ENCODE measurements at places on chromosomes 12 and 14.

DNA sequence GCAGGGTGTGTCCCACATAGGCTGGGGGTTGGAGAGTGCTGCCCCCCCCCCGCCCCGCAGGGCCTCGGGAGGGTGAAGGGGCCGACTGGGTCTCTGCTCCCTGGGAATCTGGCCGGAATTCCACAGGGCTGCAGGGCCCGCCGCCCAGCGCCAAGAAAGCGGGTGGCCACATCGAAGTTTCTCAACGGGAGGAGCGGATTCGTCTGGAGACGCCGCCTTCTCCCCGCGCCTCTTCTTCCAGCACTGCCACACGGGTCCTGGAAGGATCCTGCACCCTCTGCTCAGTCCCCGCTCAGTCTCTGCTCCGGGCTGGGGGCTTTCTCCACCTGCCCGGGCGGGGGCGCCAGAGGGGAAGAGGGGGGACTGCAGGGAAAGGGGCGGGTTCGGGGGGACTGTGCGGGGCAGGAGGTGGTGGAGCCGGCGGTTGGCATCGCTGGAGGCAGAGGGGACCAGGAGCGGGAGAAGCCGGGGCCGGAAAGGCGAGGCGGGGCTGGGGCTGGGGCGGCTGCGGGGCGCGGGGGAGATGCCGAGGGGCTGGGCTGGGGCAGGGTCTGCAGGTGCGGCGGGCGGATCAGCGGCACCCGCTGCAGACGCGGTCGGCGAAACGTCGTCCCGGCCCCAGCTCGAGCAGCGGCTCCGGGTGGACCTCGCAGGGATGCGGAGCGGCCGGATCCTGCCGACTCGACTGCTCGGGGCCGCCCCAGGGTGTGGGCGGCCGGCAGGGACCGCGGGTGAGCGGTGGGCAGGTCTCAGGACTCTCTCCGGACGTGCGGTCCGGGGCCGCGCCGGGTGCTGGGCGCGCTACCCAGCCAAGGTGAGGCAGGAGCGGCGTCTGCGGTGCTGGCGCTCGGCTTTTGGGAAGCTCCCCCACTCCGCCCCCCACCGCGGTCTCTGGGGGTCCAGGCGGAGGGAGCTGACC lies 811.4 kb upstream of the TMEM132C start:
- no peak for DNase-seq

GRCh38 chr12:119222222-119222951 lies 43.7 kb downstream of the HSPB8 start:
- DNase-seq = no peak

GRCh38 chr12:62267480-62267879 lies 7.3 kb downstream of the USP15 start:
- no peak for DNase-seq

GRCh38 chr12:18135086-18135485 lies 45.1 kb upstream of the RERGL start:
- DNase-seq = no peak

DNA sequence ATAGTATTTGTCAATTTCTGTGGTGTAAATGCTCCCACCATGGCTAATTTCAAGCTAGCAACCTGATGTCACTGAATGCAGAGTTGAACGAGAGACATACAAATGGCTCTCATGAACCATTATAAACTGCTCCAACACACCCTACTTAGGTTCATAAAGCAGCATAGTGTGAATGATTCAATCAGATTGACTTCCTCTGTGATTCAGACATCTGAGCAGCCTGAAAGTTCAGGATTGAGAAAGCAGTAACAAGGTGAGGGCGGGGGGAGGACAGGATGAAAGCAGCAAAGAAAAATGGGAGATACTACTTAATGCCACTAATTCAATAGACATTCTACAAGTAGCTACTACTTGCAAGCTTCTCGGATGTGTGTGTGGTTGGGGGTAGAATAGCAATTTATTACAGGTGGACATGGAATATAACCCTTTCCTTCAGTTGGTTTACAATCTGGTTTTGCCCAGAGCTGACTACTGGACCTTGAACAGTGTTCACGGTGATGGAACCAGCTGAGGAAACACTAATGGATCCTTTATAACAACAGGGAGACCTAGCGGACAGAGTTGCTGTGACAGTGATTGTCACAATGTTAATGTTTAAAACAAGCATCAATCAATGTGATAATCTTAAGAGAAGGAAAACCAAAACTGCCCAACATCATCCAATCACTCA lies 52.5 kb upstream of the PELI2 start:
- DNase-seq = no peak

DNA sequence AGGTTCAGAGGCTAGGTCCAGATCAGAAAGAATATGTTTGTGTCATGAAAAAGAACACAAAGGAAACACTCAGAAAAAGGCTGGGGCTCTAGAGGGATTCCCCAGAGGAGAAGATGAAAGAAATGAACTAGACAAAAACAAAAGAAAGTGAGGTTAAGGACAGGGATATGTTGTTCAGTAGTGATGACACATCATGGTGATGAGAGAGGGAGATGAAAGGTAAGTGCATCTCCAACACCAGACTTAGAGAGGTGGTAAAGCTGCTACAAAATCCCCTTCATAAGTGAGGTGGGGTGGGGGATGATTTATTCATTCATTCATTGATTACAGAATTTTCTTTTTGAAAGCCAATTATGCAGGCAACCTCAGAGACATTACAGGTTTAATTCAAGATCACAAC lies 19.6 kb upstream of the SLC8A3 start:
- no peak for DNase-seq

DNA sequence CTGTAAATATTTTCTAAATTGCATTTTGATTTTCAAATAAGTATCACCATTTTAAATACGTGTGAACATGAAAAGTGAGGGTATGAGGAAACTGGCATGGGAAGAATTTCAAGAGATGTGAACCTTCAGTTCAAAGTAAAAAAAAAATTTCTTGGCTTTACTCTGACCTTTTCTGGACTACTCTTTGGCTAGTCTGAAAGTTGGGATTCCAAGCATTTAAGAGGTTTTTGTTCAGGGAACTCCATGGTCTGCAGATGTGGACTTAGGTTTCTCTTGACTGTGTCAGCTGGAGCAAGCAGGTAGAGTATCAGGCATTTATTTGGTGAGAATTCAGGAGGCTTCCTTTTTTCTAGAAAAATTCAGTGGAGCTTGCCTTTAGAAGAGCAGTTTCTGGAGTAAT lies 311.6 kb downstream of the LRIG3 start:
- DNase-seq = no peak

DNA sequence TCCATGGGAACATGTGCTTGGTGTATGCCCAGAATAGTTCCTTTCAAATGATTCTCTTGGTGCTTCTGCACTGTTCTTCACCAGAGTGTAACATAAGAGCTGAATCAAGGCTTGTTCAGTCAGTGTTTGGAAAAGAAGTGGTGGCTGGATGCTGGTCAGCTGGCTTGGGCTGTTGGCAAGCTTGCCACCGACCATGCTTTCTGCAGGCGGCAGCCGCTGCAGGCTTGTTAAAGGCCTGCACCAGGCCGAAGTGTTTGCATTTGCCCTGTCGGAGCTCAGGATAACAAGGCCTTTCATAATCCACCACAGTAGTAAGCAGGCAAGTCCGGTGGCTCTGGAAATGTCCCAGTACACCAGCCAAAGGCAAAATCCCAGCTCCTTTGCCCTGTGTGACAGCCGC lies 26.9 kb downstream of the DAAM1 start:
- no peak for DNase-seq

GRCh38 chr12:70754330-70754741 lies 117.1 kb upstream of the PTPRB start:
- DNase-seq = no peak

DNA sequence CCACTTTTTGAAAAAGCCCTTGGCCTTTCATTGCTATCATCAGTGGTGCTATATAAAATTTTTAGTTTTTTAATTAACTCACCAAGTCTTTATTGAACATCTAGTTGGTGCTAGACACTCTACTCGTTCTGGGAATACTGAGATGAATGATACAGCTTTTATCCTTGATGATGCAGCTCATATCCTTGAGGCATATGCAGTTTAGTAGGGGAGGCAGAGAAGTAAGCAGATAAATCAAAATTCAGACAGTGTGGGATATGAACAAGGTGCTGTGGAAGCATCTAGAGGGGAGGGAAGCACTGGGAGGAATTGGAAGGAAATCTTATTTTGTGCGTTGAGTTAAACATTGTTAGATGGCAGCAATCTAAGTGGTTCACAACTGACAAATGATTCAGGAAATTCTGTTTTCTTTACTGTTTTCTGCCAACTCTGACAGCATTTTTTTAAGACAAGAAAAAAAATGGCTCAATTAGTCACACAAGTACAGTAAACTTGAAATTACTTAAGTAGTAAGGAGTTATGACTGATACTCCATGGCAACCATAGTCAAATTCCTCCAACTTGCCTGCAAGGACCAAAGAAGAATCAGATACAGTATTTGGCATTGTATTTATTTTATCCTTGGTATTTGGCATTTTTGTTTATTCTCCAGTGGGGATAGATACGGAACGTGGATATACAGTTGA lies 119.2 kb downstream of the TMTC2 start:
- DNase-seq = no peak

DNA sequence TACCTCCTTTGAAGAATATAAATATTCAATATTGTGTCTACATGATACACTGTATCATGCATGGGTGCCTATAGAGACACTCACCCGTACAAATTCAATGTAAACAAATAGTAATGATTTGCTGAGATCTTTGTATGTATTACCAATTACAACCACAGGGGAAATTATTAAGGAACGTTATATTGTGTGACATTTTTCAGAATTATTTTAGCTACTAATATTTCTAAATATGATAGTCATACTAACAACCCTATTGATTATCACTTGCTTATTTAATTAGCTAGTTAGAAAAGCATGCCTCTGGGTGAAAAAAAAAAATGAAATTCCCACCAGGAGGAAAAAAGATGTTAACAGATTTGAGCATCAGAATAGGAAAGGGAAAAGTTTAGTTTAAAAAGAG lies 2.1 kb downstream of the SOX5 start:
- DNase-seq = no peak

- DNase-seq = no peak
Measured at GRCh38 chr14:40269436-40269835, 837.2 kb upstream of the FBXO33 start.

- no peak for DNase-seq
Measured at GRCh38 chr12:94587266-94588241, 62.8 kb downstream of the TMCC3 start.

DNA sequence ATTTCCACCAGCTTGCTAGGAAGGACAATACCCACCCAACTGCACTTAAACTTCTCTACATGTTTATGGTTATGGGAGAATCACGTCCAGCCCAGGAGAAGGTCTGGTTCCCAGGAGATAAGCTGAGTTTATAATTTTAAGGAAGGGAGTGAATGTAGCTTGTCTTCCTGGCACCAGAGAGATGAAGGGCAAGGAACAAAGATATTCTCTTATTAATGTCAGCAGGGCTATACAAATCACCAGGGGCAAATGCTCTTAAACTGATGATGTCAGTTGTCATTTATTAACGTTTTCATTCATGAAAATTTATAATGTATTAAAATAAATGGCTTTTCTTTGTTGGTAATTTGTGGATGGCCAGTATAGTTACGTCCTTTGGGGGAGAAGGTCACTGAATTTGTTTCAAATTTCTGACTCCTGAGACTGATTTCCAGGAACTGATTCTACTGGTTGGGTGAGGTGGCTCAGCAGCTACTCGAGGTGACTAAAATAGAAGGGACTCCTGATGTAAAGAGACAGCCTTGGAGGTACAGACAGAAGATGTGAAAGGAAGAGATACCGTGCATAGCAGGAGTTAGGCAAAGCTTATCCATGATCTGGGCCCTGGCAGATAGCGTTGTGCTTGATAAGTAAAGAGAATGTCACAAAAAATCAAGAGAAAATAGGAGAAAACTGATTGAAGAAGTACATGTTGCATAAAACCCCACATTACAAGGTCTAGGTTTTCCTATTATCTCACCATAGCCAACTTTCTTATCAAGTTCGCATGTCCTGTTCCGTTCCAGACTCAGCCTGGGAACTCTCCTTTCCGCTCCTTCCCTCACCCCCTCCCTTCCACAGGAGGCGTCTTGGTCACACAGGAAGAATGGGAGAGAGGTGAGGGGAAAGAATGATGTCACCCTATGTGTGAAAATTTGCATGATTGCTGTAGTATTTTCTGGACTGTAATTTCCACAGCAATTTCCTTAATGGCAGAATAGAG lies 367.1 kb upstream of the FAR2 start:
- DNase-seq = no peak

DNA sequence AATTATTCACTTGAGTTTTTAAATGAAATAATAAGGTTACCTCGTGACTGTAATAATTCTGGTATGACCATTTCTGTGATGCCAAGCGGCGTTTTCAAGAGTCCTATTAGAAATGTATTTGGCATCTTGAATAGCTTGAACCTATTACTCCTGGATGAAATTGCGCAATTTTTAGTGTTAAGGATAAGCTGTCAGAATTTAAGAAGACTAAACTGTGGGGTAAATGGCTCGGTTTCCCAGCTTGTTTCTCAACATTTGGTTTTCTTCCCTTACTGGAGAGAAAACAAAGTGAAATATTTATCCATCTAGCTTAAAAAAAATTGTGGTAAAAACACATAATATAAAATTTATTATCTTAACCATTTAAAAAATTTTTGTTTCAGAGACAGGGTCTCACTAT lies 26.8 kb downstream of the PCNX1 start:
- no peak for DNase-seq

GRCh38 chr14:36438883-36439282 lies 81.1 kb downstream of the NKX2-1 start:
- DNase-seq = no peak

GRCh38 chr12:52628111-52628507 lies 9.8 kb upstream of the KRT73 start:
- no peak for DNase-seq

GRCh38 chr12:39287409-39287808 lies 155.5 kb downstream of the KIF21A start:
- DNase-seq = no peak

DNA sequence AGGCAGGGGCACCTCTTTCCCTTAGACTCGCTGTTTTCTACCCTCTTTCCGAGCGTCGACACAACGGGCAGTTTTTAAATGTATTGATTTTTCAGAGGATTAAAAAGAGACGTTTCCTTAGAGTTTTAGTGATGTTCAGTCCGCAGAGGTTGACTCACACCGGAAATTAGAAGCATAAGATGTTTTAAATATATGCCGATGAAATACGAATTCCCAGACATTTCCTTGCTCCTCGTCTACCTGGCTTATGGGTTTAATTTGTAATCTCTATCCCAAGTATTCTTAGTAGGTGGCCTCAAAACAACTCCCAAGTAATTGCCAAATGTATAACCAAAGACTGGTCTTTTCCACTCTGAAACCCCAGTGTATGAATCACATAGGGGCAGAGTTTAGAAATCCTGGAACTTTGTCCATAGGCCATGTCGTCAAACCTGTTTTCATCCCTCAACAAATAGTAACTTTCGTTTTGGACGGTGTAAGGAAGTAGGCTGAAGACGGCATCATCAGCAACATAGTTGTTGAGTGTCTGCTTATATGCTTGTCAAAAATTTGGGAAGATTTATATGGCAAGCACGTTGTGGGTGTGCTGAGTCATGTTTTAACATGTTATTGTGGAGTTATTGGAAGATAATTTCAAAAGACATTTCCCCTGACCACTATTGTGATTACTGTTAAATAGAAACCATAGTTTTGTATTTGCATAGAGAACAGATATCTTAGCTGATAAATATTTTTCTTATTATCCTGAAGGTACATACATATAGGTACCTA lies 824 bp downstream of the TBK1 start:
- DNase-seq = no peak
